ENCODE measurements at places on chromosomes 3 and 15.
A peak's percentile ranks its signal among the peaks of the same experiment; 100 is the strongest.

- no peak for DNase-seq
These were observed 98.9 kb downstream of the CHSY1 start for GRCh38 chr15:101152914-101153313.

- no peak for DNase-seq
These were observed 22.6 kb downstream of the TGFBR2 start for GRCh38 chr3:30628901-30629590.

DNA sequence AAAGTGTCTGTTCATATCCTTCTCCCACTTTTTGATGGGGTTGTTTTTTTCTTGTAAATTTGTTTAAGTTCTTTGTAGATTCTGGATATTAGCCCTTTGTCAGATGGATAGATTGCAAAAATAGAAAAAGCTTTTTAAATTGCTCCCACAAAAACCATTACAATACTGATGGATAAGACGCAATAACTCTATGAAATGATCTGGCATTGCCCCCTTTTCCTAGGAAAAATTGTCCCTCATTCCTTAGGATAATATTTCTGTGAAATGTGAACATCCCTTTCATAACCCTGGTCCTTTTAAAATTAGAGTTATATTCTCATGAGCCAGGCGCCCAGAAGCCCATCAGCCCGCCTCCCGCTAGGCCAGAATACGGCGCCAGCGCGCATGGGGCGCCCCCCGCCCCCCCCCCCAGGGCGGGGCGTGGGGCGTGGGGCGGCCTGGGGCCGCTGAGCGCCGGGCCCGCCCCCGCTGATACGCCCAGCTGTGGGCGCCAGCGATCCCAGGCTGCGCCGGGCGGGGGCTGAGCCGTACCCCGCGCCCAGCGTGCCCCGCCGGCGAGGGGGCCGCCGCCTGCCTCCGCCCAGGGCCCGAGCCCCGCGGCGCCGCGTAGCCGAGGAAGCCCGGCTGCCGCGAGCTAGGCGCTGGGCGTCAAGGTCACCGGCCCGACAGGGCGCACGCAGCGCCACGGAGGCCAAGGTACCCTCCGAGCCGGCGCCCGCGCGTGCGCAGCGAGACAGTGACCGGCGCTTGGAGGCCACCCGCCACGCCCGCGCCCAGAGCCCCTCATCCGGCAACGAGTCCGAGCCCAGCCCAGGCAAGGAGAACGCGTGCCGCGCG is 11.1 kb upstream of the ROPN1B start:
- DNase-seq = peak; percentile 9

DNA sequence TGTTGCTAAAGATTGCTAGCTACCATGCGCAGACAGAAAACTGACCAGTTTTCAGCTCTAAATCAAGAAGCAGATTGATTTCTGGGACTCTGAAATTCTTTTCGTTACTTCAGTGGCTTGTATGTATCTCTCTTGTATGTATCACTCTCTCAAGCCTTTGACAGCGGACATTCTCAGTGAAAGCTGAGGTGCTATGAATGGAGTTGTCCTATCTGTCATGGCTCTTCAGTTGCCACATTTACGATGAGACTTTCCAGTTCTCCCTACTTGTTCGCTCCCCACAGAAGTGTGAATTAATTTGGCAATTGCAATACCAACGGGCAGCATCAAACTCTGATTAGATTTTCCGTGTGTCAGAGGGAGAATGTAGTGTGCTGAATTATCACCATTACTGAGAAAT is 432.4 kb downstream of the GRM7 start:
- DNase-seq = no peak

DNA sequence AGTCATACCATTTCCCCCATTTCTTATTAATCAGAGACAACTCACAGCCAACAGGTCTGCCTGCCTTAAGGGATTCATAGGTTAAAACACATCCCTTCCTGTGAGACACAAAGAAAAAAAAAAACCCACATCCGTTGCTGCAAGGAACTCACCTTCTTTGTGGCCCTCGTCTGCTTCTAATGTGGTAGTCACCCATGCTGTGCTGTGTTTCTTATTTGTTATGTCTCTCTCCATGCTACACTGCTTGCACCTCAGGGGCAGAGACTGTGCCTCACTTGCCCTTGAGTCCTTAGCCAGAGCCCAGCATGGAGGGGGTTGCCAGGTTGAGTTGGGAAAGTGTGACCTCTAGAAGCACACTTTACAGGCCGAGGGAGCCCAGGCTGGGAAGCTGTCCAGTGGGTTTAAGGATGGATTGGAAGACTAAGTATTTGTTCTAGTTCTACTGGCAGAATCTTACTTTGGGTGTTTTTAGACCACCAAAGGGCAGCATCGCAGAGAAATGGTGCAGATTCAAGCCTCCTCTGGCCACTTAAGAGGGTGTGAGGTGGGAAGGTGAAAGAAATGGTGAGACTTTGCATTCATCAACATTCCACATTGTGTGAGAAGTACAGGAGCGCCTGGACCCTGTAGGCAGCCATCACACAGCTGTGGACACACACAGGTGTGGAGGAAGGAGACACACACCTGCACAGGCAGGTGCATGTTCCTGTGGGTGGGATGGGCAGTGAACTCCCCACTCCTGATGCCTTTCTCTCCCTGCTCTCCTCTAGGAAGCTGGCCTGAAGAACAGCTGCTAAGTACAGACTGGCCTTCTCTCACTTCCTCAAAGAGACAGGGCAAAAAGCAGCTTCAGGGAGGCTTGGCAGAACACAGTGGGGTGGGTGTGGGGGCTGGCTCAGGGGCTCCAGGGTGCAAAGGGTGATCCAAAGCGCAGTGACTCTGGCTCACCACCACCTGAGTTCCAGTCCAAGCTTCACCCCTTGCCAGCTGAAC is 48.8 kb downstream of the GLB1 start:
- DNase-seq = no peak

All from GM03348 (cell line).